AG09319 (cell line): ENCODE measurements at places on chromosomes 12 and 14.

GRCh38 chr14:93207468-93208308 lies 632 bp downstream of the UBR7 start:
- no peak for DNase-seq

DNA sequence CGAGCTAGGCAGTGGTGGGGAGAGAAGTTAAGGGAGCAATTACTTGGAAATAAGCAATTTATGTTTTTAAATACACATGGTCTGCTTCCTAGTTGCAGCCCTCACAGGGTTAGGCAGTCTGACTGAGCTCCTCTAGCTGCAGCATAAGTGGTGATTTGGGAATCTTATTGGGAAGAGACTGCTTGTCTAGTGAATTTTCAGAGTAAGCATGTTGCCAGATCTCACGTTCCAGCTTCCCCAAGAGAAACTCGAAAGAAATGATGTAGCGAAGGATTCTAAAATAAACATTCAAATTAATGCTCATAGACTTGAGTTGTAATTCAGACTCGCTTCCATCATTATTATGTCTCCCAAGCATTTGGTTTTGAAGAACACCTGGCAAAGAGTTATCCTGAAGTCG lies 440.2 kb downstream of the ATP23 start:
- no peak for DNase-seq

- no peak for DNase-seq
These were observed 108.0 kb upstream of the TMTC2 start for GRCh38 chr12:82578725-82579124.

- no peak for DNase-seq
These were observed 24.3 kb upstream of the RCOR1 start for GRCh38 chr14:102568115-102568614.

DNA sequence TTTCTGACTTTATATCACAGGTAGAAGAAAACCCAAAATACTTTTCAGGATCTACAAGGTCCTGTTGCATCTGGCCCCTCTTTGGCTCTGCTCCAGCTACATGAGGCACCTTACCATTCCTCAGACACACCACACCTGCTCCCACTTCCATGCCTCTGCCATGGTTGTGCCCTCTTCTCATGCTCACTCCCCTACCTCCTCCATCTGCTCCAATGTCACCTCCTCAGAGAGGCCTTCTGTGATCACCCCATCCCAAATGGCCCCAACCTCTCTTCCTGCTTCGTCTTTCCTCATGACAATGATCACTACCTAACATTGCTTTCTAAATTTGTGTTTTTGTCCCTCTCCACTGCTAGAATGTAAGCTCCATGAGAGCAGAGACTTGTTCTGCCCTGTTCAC lies 174.3 kb downstream of the ANO2 start:
- DNase-seq = no peak

GRCh38 chr12:28191051-28192048 lies 1.1 kb downstream of the CCDC91 start:
- peak; percentile 18 for DNase-seq
